NCI-H524 (cell line): ENCODE measurements at places on chromosomes 7 and 10.

DNA sequence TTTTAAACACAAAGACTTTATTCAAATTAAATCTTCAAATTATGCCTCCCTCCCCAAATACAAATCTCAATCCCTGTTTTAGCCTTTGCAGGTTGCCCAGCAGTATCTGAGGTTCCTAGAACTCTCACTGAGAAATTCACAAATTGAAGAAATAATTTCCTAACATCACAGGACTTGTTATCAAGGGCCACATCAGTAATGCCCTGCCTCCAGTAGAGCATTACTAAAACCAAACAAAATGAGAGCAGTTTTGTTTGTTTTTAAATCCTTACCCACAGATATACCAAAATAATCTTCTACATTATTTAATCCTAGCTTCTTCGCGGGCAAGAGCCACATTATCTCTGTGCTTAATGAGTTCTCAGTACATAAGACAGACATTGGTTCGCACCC is 152.2 kb downstream of the SGMS1 start:
- no peak for DNase-seq

GRCh38 chr7:5827755-5828154 is 46.3 kb upstream of the RNF216 start:
- DNase-seq = no peak

DNA sequence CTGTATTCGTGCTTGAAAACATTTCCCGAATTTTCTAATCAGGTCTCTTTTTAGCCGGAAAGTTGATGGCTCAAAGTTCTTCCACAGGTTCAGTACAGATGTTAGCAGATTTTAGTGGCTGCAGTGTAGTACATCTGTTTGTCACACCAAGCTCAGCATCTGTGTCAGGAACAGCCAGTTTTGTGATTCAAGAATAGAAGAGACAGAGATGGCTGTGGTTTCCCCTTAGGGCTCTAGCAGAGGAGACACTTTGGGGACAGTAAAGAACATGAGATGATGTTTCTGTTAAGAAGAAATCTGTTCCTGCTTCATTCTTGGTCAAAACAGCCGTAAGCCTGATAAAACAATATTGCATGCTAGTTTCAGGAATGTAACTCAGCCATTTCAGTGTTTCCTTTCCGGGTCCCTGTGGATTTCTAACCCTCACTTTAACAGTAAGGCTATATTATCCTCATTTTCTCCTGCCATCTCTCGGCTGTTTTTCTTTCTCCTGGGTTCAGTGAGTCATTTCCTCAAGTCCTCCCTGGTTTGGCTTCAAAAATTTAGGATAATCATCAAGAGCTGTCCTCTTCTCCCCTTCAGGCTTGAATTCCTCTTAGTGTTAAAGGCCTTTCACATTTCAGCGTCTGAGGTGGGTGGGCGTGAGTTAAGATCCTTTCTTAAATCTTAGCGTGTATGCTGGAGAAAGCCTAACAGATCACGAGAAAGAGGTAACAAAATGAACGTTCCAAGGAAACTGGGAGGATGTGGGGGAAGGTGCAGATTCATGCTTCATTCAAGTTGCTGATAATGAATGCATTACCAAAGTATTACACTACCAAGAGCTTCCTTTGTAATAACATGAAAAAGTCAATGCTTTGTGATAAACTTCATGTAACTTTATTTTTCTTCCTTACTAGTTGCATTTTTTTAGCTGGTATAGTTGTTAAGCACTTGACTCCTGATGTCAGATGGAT is 37.1 kb upstream of the BICC1 start:
- no peak for DNase-seq

DNA sequence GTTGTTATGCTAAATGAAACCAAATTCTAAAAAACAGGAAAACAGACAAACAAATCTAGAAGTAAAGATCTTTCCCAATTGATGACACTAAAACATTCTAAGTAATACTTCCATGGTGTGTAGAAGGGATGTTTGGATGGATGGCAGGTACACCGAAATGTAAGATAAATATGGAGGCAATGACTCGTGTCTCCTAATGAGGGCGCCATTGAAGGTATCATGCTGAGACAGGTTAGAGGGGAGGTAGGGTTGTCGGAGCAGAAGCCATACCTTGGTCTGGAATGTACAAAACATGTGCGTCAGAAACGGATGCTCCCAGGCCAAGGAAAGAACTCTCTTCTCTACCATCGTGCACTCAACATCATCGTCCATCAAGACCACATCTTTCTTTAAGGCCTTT is 101.4 kb downstream of the PRKCQ start:
- no peak for DNase-seq

- no peak for DNase-seq
Measured at GRCh38 chr7:99000196-99000903, 122.0 kb downstream of the TRRAP start.

- no peak for DNase-seq
Measured at GRCh38 chr10:55329796-55330195, 528.8 kb upstream of the PCDH15 start.

GRCh38 chr10:90051474-90051873 is 350.1 kb downstream of the KIF20B start:
- DNase-seq = no peak

- DNase-seq = peak; percentile 12
Measured at GRCh38 chr7:1536743-1537534, 6.4 kb downstream of the MAFK start.

GRCh38 chr7:76424413-76425111 is at the start of gene ZP3:
Gene ZP3 (plus strand): TSS chr7:76424950. CDS start chr7:76424965, 15 bp downstream.
- DNase-seq = peak; percentile 82

DNA sequence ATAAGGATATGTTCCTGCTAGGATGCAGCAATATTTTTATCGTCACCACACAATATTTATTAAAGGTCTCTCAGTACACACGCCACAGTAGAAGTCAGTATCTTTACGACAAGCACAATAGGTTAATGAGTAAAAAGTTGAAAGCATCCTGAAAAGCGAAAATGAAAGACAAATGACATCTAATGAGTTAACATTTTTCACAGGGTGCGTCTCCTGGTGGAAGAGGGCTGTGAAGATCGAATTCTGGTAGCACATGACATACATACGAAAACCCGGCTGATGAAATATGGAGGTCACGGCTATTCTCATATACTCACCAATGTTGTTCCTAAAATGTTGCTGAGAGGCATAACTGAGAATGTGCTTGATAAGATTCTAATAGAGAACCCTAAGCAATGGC is 10.8 kb downstream of the C1QL3 start:
- DNase-seq = no peak

DNA sequence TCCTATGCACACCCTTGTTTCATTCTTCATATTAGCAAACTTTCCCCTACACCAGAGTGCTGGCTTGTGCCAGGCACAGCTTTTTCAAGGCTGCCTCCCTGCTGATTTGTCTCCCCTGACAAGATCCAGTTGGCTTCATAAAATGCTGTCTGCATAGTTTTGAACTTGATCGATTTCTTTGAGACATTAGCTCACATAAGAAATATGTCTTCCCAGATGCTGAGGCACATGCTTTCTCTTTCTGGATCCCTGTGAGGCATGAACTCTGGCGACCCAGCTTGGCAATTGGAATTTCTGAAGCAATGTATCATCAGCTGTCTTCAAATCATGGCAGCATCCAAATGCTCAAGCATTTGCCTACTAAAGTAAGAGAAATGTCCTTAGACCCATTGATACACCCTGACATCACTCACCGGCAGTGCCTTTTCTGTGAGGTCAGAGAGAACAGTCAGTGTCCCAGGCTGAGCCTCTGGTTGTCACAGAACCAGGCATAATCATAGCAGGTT is 616.4 kb upstream of the GHITM start:
- DNase-seq = no peak

DNA sequence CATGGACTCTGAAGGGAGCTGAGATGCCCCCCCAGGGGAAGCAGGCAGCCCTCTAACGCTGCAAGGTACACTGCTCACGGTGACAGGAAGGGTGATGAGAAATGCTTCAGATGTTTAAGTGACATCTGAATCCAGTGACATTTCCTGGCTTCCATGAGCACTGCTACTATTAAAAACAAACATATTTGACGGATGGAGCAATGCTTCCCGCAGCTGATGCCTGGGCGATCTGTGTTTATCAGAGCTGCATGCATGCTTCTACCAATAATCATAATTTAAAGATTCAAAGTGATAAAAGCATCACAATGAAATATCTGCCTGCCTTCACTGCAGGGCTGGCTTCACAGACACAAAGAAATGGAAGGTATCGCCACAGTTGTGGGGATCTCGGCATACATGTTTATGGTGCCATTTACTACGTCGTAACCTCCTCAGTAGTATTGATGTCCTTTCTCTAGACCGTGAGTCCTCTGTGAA is 66.1 kb upstream of the AOAH start:
- DNase-seq = no peak

- no peak for DNase-seq
Measured at GRCh38 chr7:229184-229964, 37.0 kb downstream of the FAM20C start.

- no peak for DNase-seq
Measured at GRCh38 chr7:128860158-128861073, 2.2 kb upstream of the ATP6V1F start.

GRCh38 chr7:49707891-49708290 is 65.5 kb upstream of the VWC2 start:
- DNase-seq = no peak

DNA sequence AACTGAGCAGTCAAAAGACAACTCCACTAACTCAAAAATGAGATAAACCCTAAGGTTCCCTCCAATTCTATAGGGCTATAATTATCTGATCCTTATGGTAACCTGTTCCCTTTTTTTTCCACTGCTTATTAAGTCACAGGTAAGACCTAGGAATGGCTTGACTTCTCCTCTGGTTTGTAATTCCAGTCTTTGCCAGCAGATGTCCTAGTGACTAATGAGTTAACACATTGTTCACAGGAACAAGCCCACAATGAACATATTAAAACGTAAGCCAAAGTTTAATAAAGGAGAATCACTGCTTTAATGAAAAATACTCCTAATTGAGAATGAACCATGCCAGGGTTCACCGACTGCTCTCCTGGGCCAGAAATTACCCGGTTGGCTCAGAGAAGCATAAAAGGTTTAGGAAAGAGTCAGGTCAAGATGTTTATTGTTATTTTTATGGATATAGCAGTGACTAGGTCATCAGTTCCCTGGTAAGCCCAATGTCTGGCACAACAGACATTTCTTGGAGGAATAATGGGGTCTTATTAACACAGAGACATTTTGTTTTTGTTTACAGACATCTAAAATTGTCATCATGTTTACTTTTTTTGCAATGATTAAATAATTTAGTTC is 120.1 kb downstream of the ELAPOR2 start:
- peak; percentile 55 for DNase-seq

- no peak for DNase-seq
Measured at GRCh38 chr10:21208666-21209316, 311.7 kb upstream of the NEBL start.

GRCh38 chr10:13743101-13743693 is 156.4 kb downstream of the PRPF18 start:
- no peak for DNase-seq

DNA sequence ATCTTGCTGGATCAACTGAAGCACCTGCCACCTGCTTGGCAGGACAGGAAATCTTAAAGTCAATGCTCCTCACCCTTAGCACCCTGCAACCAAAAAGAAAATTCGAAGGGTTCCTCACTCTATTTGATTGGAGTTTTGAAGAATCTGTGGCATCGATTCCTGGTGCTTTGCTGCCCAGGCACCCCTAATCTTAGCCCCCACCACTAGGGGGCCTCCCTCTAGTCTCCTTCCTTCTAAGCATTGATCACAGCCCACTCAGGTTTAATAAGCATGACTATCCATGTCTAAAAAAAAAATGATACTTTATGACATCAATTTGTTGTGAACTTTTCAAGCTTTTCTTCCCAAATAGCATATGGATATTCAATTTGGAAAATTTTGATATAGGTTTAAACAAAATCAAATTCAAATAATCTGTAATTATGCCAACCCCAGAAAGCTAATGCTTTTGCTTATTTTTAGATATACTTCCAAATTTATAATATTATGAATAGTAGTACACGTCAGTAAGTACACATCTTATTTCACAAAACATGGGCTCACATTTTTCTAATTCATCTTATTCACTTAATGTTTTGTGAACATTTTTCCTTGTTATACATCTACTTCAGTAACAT is 45.3 kb downstream of the NRG3 start:
- no peak for DNase-seq

DNA sequence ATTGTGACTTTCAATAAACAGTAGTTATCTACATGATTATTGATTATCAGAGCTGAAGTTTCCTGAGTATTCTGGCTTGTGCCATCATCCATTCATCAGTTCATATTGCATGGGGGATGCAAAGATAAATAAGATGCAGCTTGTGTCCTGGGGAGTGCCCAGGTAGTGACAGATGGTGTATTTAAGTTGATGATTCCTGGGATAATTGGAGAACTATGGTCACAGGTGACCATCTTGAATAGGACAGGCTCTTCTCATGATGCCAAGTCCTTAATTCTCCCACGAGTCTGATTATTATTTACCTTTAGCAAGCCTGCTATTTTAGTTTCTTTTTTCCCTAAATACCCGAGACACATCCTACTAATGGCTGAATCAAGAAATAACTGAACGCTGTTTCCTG is 64.9 kb downstream of the PLPP4 start:
- DNase-seq = no peak

- DNase-seq = no peak
Measured at GRCh38 chr10:71881647-71882355, 30.8 kb upstream of the PSAP start.

DNA sequence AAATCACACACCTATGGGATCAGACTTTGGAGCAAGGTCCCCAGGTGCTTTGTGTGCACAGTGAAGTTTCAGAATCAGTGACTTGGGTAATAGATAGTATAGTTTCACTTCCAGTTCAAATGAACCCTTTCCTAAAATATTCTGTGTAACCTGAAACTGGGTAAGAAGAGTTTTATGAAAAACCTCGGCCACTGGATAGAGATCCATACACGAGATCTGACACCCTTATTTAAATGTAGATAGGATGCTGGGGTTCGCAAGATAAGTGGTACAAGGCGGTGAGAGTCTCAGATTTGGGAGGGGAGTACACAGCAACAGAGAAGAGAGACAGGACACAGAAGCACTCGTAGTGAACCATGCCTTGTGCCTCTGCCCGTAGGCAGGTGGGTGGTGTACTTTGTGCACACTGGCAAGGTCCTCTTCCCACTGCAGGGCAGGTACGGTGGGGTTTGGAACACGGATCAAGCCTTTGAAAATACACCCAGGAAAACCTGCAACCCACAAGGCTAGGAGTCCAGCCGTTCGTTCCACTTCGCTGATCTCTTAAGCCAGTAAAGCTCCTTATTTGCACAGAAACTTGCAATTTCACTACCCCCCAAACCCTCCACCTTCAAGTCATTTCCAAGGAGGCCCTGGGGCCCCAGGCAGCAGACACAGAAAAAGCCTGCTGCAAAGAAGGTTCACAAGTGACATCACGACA is 162.8 kb downstream of the USP6NL start:
- DNase-seq = peak; percentile 23

GRCh38 chr10:31142026-31142425 is 110.4 kb upstream of the ZNF438 start:
- peak; percentile 27 for DNase-seq
